Activated gamma-delta T cell treated with anti-CD3 and anti-CD28 coated beads, Interleukin-2, amount 50 U/mL, for 16 hours (primary cell): ENCODE measurements at places on chromosomes 2 and 18.

GRCh38 chr2:43854671-43855070 is 15.9 kb downstream of the ABCG8 start:
- DNase-seq: no peak

GRCh38 chr2:157837851-157838441 is 38.2 kb downstream of the ACVR1 start:
- DNase-seq: no peak

GRCh38 chr2:35220461-35220860 is 1135.1 kb upstream of the CRIM1 start:
- DNase-seq: no peak

DNA sequence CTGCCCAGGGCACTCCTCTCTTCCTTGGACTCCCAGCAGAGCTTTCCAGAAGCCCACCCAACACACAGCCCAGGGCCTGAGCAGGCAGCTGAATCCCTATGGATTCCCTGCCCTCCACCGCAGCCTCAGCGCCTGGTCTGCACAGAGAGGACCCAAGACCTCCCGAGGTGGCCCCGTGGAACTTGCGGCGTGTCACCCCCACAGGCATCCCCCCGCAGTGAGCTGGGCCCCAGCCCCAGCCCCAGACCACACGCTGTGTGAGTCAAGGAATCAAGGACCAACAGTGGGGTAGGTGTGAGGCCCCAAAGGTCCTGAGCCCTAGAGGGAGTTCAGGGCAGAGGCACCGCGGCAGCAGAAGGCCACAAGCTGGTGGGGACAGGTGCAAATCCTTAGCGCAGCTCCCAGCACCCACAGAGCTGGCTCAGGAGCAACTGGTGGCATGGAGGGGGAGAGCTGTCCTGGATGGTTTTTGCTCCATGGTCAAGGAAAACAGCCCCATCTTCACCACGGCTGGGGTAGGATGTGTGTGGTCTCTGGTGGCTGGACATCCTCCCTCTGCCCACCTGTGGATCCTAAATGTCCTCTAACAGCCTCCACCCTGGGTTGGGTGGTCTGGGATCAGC is 8.5 kb downstream of the HS6ST1 start:
- DNase-seq: no peak

DNA sequence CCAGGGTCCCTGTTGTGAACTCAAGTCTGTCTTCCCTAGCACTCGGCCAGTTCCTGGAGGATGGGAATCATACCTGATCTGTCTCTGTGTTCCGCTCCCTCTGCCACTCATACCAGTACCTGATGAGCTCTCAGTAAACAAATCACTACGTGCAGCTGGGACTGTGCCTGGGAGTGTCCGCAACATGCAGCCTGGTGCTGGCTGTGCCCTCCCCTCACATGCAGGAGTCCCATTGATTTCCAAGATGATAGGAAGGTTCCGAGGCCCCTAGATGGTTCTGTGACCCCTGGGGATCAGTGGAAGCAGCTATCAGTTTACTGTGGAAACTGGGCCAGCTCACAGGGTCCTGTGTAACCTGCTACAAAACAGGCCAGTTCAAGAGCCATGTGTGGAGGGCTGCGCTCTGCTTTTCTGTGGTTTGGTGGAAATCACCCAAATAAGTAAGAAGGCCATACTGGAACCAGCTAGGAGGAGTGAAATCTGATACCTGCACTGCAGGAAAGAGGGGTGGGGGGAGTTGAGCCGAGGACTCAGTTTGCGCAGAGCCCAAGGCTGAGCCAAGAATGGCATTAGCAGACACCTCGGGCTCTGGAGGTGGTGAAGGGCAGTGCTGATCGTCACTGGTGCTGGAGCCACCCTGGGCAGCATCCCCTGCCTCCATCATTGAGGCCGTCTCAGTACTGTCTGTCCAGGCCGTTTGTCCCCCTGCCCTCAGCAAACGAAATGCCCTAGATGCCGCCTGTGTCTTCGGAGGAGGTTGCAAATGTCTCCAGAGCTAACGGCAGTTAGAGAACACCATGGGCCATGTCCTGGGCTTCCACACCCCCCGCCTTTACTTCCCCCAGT is 93.3 kb downstream of the KLHL29 start:
- no peak for DNase-seq

GRCh38 chr18:1034971-1035370 is 130.3 kb downstream of the ADCYAP1 start:
- DNase-seq: no peak

GRCh38 chr2:191166756-191167445 is 16.1 kb upstream of the STAT4 start:
- no peak for DNase-seq

GRCh38 chr2:130852521-130853115 is 15.9 kb downstream of the ARHGEF4 start:
- no peak for DNase-seq

- no peak for DNase-seq
Measured at GRCh38 chr2:49901202-49902065, 747.1 kb upstream of the FSHR start.

DNA sequence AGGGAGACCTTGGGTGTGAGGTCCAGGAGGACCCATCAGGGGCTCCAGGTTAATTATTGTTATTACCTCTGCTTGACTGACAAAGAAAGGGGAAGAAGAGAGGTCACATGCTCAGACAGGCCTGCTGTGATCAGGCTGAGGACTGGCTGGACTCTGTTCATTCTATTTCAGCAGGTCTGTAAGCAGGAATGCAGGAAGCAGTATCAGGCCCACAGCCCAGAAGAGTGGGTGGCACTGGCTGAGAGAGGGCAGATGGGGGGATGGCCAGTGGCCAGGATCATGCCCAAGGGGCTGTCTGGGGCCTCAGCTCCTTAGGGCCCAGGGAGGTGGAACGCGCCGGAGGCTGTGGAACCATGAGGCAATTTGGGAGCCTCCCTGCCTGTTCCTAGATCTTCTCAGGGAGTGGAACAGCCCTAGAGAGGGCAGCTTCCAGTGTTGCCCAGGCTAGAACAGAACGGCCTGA is 43.7 kb upstream of the ZBTB7C start:
- DNase-seq: no peak

- DNase-seq: no peak
Measured at GRCh38 chr2:133053541-133053940, 383.5 kb upstream of the LYPD1 start.

DNA sequence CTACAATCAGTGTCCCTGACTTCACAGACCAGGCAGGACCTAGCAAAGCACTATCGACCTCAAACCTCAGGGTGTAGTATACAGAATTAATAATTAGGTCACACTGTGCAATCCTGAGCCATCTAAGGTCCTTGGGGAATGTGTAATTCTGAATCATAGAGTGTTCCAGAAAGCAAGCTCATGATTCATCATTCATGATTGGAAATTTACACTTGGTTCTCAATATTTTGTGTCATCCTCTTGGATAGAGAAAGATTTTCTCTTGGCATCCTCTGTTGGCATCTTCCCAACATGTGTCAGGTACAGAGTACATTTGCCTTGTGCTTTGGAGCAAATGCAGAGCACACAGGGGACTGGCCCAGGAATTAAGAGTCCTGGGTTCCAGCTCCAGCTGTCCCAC is 245.0 kb upstream of the NT5C1B start:
- DNase-seq: no peak

DNA sequence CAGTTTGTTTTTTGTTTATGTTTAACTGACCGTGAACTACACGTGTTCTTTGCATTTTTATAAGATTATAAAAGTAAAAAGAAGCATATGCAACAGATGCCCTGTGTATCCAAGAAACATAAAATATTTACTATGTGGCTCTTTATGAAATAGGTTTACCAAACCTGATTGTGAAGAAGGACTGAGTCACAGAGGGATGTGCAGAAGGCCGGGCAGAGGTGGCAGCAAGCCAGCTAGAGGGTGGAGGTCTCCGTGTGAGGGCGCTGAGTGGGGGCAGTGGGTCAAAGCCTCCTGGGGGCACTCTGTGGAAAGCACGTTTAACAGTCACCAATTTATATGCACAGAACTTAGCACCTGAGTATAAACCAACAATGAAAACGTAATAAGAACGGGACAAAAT is 97.2 kb downstream of the TMEM18 start:
- no peak for DNase-seq

DNA sequence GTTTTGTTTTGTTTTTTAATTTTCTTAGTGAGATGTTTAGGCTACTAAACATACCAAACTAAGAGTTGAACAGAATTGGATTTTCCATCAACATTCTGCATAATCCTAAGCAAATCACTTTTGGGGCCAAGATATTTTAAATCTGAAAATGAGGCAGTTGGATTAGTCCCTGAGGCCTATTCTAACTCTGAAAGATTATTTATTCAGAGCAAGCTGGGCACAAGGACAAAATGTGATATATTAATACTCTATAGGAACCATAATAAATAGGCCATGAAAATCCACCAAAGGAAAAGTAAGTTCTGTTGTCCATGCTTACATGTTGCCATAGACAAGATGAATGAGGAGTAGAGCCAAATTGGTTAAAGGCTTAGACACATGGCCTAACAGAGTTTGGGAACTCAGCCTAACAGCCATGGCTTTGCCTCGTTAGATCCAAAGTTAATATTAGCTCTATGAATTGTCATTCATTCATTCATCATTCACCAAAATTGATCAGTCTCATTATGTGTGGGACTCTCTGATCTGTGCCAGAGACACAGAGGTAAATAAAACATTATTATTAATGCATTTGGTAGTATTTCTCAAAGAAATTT is 183.5 kb downstream of the SCG2 start:
- no peak for DNase-seq

DNA sequence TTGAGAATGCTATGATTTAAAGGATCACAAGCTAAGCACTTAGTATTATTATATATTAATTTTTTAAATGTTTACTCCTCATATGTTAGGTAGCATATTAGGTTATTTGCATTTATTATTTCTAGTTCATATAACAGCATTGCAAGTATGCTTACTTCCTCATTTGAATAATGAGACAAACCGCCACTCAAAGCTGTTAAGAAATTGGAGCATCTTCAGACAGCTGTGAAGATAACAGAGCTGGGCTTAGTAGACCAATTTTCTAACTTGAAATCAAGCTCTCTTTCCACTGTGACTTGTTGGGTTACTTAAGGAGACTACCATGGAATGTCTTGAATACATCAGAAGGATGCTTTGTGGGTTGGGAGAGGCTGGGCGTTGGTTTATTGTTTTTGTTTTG is 139.3 kb downstream of the ASXL3 start:
- DNase-seq: no peak

- DNase-seq: no peak
Measured at GRCh38 chr18:76491776-76492668, 3.0 kb downstream of the ZNF516 start.

- DNase-seq: no peak
Measured at GRCh38 chr2:37771600-37772088, 100.2 kb upstream of the CDC42EP3 start.

- DNase-seq: no peak
Measured at GRCh38 chr2:35496022-35496421, 859.6 kb upstream of the CRIM1 start.

DNA sequence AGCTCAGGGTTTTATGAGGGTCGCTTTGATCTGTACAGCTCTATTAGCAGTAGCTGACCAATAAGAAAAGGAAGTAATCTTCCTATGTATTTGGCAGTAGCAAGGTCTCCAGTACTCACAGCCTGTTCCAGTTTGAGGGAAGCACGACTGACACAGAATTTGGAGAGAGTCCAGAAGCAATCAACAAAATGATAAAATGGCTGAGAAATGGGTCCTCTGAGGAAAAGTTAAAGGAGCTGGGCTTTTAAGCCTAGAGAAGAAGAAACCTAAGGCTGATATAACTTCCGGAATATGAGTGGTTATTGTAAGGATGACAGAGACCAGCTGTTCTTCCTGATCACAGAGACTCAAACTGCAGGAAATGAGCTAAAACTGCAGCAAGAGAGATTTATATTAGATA is 382.8 kb downstream of the GPD2 start:
- DNase-seq: no peak

DNA sequence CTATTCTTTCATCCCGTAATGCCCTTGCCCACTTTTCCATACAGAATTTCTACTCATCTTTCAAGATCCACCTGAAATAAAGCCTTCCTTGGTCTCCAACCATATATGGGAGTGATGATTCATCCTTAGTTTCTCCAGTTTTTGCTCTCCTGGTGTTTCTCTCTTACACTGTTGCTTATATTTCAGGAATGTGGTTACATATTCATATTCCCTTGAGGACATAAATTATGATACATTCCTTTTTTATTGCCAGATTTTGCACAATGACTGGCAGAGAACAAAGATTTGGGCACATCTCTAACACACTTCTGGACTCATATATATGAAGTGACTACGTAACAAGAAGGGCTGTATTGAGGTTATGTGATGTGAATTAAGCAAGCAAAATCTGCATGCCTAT is 1573.4 kb upstream of the NXPH2 start:
- no peak for DNase-seq

DNA sequence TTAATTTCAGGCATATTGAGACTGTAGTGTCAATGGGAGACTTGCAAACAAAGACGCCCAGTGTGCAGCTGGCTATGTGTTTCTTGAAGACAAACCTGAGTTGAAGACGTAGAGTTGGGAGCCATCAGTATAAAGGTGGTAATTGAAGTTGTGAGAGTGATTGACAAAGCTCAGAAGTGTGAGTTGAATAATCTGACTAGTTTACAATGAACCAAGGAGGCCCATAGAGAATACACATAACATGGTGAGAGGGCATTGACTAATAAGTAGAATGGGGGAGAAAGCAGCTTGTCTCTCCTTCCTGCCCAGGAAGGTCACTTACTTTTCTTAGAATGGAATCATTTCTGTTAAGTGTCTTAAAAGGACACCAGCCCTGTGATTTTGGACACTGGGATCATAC is 14.1 kb downstream of the SP110 start:
- DNase-seq: no peak

DNA sequence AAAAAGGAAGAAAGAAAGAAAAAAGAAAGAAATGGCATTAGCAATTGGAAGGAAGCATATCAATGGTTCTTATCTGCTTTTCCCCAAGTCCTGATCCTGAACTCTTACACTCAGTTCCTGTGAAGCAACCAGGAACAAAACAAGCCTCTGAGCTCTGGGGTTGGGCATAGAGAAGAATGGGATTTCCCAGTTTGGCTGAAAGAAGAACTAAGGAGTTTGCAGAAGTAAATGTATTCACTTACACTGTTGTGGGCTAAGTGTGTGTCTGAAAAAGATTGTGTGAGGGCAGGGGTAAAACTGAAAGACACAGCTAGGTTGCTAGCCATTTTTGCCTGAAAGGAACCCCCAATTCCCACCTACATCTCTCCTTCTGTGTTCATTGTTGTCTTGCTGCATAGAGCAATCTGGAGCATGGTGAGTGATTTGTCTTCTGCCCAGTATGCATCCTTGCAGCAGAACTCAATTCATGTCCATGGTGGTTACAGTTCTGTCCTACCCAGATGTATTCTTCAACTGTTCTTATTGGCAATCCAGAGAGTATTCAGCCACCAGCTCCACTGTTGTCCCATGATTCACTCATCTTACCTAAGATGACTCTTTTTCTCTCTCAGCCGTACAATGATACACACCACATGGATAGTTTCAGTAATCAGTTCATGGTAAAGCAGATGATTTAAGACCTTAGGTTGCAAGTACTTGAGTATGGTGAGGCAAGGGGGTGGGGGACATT is 348.7 kb downstream of the ARHGAP15 start:
- no peak for DNase-seq

GRCh38 chr2:137250401-137250800 is 485.1 kb downstream of the THSD7B start:
- no peak for DNase-seq
